Breast epithelium (tissue), 4 donors: ENCODE measurements at places on chromosomes 6 and 20. TPM values are rescaled to one million over a fixed set of nuclear protein-coding genes. Genes with fewer than 3 reads are reported as not detected.

The OXT gene
- total RNA-seq = not detected

DNA sequence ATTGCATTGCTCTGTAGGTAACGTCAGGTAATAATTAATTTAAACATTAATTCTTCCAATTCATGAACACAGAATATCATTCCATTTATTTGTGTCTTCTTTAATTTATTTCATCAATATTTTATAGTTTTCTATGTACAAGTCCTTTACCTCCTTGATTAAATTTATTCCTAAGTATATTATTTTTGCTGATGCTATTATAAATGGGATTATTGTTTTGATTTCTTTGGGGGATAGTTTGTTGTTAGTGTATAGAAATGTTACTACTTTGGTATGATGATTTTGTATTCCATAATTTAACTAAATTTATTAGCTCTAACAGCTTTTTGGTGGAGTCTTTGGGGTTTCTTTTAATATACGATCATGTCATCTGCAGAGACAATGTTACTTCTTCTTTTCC lies 44.7 kb upstream of the CCND3 start:
- no peaks in the 10 kb centered on the region for H3K4me1 ChIP-seq
- H3K4me3 ChIP-seq = no peak overlapping the region
- no peak overlapping the region for H3K27ac ChIP-seq
- DNase-seq = no peak

The EEF1A2 gene
- total RNA-seq = 4.8 TPM

- no peaks in the 10 kb centered on the region for H3K27me3 ChIP-seq
- H3K36me3 ChIP-seq = no peaks in the 10 kb centered on the region
- no peaks in the 10 kb centered on the region for H3K4me1 ChIP-seq
- H3K27ac ChIP-seq = no peak overlapping the region
Observed at GRCh38 chr6:40874495-40874894, 164.5 kb downstream of the UNC5CL start.

GRCh38 chr20:8721098-8721497 lies 347.8 kb upstream of the PLCB4 start:
- no peaks in the 10 kb centered on the region for H3K36me3 ChIP-seq
- no peak for DNase-seq
- H3K4me1 ChIP-seq = no peaks in the 10 kb centered on the region
- no peak overlapping the region for H3K4me3 ChIP-seq
- H3K27me3 ChIP-seq = no peaks in the 10 kb centered on the region
- H3K27ac ChIP-seq = no peak overlapping the region

GRCh38 chr20:61956396-61957342 lies 109.0 kb downstream of the TAF4 start:
- no peak overlapping the region for H3K4me3 ChIP-seq
- peaks cover 18% of the 10 kb centered on the region for H3K27me3 ChIP-seq
- no peak for DNase-seq
- H3K27ac ChIP-seq = no peak overlapping the region
- no peaks in the 10 kb centered on the region for H3K36me3 ChIP-seq

DNA sequence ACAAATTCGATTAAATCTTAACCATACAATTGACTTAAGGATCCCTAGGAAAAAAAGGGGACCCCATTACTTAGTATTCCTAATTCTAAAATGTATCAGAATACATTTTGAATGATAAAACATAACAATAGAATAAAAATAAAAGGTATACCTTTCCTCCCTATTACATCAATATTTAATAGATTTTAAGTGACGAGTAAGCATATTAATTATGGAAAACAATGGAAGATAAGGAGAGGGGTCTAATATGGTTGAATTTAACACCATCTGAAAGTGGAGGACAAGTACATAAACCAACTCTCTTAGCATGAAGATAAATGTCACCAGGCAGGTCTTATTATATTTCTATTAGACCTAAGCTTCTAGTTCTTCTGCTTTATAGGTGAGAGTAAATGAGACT lies 232.1 kb downstream of the HAO1 start:
- no peaks in the 10 kb centered on the region for H3K27me3 ChIP-seq
- no peaks in the 10 kb centered on the region for H3K4me1 ChIP-seq
- DNase-seq = no peak
- no peaks in the 10 kb centered on the region for H3K36me3 ChIP-seq

The EYS gene
- total RNA-seq = not detected

The CDSN gene
- total RNA-seq = not detected

The PGC gene
- not detected for total RNA-seq

DNA sequence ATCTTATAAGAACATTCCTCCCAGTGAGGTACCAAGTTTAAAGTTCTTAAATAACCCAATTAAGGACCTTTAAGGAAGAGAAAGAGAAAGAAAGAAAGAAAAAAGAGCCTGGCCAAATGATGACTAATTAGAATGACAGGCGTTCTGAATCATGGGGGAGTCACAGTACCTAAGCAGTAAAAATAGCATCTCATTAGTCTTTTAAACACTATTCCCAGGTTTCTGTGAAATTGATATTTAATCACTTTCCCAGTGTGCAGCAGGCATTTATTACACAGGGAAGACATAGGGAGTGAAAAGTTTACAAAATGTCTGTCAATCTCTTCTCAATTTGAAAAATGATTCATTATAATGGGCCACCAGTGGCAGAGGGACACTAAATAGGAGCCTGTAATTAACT lies 251.4 kb upstream of the MANEA start:
- no peaks in the 10 kb centered on the region for H3K36me3 ChIP-seq
- H3K4me3 ChIP-seq = no peak overlapping the region
- H3K27me3 ChIP-seq = no peaks in the 10 kb centered on the region
- no peak overlapping the region for H3K27ac ChIP-seq
- no peaks in the 10 kb centered on the region for H3K4me1 ChIP-seq

- H3K27me3 ChIP-seq = no peaks in the 10 kb centered on the region
- H3K4me3 ChIP-seq = no peak overlapping the region
- no peaks in the 10 kb centered on the region for H3K4me1 ChIP-seq
- no peak overlapping the region for H3K27ac ChIP-seq
- no peak for DNase-seq
- H3K36me3 ChIP-seq = no peaks in the 10 kb centered on the region
Observed at GRCh38 chr6:163087981-163088380, 326.5 kb upstream of the QKI start.

- no peaks in the 10 kb centered on the region for H3K27me3 ChIP-seq
- no peaks in the 10 kb centered on the region for H3K4me1 ChIP-seq
- H3K27ac ChIP-seq = no peak overlapping the region
- H3K36me3 ChIP-seq = no peaks in the 10 kb centered on the region
Observed at GRCh38 chr6:136446579-136447187, 103.5 kb downstream of the MAP7 start.

GRCh38 chr20:44176833-44177534 lies 10.0 kb downstream of the JPH2 start:
- H3K27ac ChIP-seq = no peak overlapping the region
- DNase-seq = no peak
- no peak overlapping the region for H3K4me3 ChIP-seq
- peaks cover 7% of the 10 kb centered on the region for H3K27me3 ChIP-seq

- H3K4me3 ChIP-seq = no peak overlapping the region
- no peak for DNase-seq
- H3K36me3 ChIP-seq = no peaks in the 10 kb centered on the region
- H3K27me3 ChIP-seq = no peaks in the 10 kb centered on the region
- no peaks in the 10 kb centered on the region for H3K4me1 ChIP-seq
Observed at GRCh38 chr6:125480571-125480970, 178.8 kb upstream of the HDDC2 start.

DNA sequence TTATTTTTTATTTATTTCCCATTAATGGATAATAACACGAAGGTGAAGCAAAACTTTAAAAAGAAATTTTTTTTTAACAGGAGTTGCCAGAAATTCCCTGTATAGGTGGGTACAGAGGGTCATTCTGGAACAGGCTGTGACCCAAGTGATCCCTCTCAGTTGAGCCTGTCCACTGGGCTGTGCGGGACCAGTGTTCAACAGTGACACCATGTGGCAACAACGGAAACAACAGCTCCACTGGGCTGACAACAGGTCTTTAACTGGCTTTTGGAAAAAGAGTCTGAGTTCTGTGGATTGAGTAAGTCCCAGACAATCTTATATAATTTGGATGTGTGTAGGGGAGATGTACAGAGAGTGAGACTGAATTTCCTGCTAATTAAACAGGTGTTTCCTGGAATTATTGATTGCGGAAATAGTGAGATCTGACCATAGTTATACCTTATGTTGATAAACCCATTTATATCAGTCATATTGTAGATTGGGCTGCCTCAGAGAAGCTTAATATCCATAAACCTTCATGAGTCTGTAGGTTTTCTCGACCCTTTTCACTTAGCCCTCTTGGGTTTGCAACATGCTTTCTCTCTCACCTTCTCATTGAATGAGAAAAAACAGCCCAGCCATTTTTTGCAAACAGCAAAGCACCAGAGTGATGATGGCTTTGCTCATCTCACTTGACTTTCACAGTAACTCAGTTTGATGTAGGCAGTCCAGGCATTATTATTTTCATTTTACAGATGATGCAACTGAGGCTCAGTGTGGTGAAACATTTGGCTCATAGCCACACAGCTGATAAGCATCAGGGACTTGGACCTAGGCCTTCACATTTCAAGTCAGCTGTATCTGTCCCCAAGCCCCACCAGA lies 17.5 kb downstream of the KIAA1755 start:
- no peaks in the 10 kb centered on the region for H3K27me3 ChIP-seq
- DNase-seq = no peak
- H3K4me1 ChIP-seq = no peaks in the 10 kb centered on the region
- H3K4me3 ChIP-seq = no peak overlapping the region
- no peak overlapping the region for H3K27ac ChIP-seq

GRCh38 chr6:93418408-93419303 lies 703 bp downstream of the EPHA7 start:
- H3K27me3 ChIP-seq = peaks cover 77% of the 10 kb centered on the region
- H3K4me3 ChIP-seq = peak overlapping the region; percentile 70
- no peak overlapping the region for H3K27ac ChIP-seq
- H3K36me3 ChIP-seq = no peaks in the 10 kb centered on the region
- DNase-seq = peak; percentile 52

GRCh38 chr6:42962096-42962495 lies 1.5 kb downstream of the GNMT start:
- no peaks in the 10 kb centered on the region for H3K27me3 ChIP-seq
- H3K4me1 ChIP-seq = no peaks in the 10 kb centered on the region
- no peaks in the 10 kb centered on the region for H3K36me3 ChIP-seq
- H3K27ac ChIP-seq = no peak overlapping the region
- H3K4me3 ChIP-seq = no peak overlapping the region

DNA sequence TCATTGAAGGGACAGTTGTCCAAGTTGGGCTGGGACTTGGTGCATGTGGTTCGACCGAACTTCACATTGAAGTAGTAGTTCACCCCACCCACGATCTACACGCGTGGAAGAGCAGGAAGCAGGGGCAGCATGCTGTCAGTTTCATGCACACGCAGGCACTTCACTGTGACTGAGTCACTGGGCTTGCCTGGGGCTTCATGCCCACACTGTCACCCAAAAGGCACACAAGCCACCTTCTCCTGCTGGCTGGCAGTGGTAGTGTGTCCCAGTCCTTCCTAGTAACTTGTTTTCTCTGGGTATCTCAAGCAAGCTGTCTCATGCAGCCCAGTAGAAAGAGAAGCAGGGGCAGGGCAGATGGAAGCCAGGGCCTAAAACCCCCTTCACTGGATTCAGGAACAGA lies 2.0 kb downstream of the CST5 start:
- H3K4me3 ChIP-seq = no peak overlapping the region
- no peaks in the 10 kb centered on the region for H3K36me3 ChIP-seq
- no peak for DNase-seq
- H3K4me1 ChIP-seq = no peaks in the 10 kb centered on the region

DNA sequence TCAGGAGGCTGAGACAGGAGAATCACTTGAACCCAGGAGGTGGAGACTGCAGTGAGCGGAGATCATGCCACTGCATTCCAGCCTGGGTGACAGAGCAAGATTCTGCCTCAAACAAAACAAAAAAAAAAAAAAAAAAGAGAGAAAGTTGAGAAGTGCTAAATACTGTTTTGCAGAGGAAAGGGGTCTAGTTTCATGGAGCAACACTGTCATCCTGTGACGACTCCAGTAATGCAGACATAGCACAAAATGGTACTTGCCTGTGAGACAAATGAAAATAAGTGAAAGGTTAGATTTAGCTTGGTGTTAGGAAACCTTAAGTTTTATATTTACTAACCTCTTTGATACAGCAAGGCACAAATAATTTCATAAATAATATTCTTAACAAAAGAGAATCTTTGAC lies 29.7 kb downstream of the CEP162 start:
- no peaks in the 10 kb centered on the region for H3K27me3 ChIP-seq
- no peak for DNase-seq
- no peak overlapping the region for H3K4me3 ChIP-seq
- H3K36me3 ChIP-seq = no peaks in the 10 kb centered on the region

DNA sequence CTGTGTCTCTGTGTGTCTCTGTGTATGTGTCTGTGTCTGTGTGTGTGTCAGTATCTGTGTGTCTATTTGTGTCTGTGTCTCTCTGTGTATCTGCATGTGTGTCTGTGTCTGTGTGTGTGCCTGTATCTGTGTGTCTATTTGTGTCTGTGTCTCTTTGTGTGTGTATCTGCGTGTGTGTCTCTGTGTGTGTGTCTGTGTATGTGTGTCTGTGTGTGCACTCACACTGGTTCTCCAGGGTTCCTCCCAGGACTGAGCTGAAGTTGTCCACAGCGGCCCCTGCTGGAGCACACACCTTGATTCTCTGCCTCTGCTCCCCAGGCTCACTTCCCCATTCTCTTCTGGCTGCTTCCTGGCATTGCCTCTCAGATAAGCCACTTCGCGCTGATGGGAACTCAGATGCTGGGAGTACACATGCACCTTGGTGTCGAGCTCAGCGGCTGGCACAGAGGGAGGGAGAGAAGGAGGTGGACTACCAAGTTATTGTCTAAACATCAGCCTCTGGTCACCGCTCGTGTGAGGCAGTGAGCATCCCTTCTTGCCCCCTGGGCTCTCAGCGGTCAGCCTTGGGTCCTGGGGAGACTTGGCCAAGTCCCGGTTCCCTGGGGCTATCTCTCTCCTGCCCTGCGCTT lies 104.9 kb upstream of the NXT1 start:
- H3K4me1 ChIP-seq = no peaks in the 10 kb centered on the region
- peaks cover 3% of the 10 kb centered on the region for H3K27me3 ChIP-seq
- peak overlapping the region; percentile 23 for H3K27ac ChIP-seq

GRCh38 chr20:8036771-8037170 lies 17.2 kb upstream of the TMX4 start:
- H3K36me3 ChIP-seq = no peaks in the 10 kb centered on the region
- DNase-seq = no peak
- H3K4me3 ChIP-seq = no peak overlapping the region
- no peak overlapping the region for H3K27ac ChIP-seq
- H3K27me3 ChIP-seq = no peaks in the 10 kb centered on the region

The CYP21A2 gene
- not detected for total RNA-seq

The FITM2 gene
- total RNA-seq = 9.2 TPM
